K562 (cell line): ENCODE measurements at places on chromosomes 3 and 15. TPM values are rescaled to one million over a fixed set of nuclear protein-coding genes. Genes with fewer than 3 reads are reported as not detected.

The ADCY5 gene
- 0.13 TPM in 1 of 2 replicates, not detected in the other for total RNA-seq

DNA sequence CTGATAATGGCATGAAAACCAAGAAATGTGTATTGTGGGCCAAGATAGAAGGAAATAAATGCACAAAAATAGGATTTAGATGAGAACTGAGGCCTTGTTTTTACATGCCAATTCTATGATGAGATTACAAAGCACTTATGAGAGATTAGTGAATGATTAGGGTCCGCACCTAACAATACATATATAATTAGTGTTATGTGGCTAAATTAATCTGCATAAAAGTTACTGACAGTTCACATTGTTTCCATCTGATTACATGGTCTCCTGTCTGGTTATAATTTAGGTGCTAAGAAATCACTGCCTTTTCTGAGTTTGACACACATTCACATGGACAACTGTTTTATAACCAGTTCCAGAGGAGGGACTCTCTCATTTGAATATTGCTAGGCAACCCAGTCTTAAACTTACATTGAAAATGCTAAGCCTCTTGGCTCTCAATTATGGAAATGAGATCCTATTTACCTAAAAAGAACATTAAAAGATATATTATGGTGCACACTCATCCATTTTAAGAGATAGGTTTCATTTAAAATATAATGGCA, 117.0 kb upstream of the ARL6 start:
- DNase-seq = no peak

DNA sequence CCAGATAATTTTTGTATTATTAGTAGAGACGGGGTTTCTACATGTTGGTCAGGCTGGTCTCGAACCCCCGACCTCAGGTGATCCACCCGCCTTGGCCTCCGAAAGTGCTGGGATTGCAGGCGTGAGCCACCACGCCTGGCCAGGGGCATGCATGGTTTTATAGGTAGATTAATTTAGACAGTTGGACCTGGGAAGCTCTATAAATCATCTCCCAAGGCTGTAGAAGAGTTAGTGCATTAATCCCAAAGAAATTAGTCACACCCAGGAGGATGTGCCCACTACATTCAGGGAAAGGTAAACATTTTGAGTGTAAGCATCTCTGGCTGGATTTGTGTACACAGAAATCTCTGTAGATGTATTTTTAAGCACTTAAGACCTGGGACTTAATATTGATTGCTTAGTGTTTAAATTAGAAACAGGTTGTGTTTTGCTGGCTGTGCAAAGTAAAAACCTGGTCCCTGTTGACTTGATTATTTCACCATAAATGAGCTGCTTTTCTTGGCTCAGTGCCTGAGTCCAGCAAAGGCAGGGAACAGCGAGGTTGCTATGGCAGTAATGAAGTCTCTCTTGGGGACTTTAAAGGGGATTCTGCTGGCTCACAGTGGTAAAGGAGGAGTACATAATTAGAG, 19.2 kb downstream of the EXOSC7 start:
- DNase-seq = no peak

- DNase-seq = no peak
Measured at GRCh38 chr15:92637626-92638025, 17.9 kb downstream of the FAM174B start.

The MYO5A gene
- 0.65 and 0.82 TPM in 2 replicates for total RNA-seq

DNA sequence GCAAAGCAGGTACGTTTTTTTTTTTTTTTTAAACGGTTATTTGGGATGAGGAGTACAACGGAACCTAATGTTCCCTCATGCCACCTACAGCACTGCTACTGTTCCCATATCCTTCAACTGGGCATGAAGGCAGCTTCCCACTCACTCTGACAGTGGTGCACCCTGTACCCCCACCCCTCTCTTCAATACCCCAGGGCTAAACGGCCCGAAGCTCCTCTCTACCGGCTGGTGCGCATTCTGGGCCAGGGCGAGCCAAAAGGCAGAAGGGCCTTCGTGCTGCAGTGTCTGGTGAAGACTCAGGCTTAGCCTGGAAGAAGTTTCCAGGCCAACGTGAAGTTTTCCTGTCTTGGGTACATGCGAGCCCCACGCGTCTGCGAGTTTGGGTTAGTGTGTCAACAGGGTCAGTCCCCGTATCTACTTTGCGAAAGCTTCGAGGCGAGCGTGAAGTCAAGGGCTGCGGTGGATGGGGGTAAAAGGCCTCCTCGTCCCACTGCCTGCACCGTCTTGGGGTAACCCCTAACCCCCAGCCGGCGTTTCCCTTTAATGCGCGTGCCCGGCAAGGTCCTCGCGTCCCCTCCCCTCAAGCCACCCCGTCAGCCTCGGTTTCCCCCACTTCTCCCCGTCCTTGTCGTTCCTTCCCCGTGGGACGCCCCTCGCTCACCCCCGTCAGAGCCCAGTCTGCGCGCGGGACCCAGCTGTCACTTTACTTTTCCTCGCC, 765 bp upstream of the UBE2E2 start:
- peak; percentile 10 for DNase-seq

- peak; percentile 12 for DNase-seq
Measured at GRCh38 chr3:130789782-130790322, 43.2 kb upstream of the PIK3R4 start.

GRCh38 chr15:67003586-67003985, 61.8 kb upstream of the SMAD3 start:
- no peak for DNase-seq

The GHSR gene
- total RNA-seq = not detected in 2 replicates

- peak; percentile 48 for DNase-seq
Measured at GRCh38 chr15:64144565-64145281, 6.8 kb upstream of the SNX22 start.

GRCh38 chr3:174639406-174639805, 219.7 kb upstream of the NAALADL2 start:
- DNase-seq = no peak

DNA sequence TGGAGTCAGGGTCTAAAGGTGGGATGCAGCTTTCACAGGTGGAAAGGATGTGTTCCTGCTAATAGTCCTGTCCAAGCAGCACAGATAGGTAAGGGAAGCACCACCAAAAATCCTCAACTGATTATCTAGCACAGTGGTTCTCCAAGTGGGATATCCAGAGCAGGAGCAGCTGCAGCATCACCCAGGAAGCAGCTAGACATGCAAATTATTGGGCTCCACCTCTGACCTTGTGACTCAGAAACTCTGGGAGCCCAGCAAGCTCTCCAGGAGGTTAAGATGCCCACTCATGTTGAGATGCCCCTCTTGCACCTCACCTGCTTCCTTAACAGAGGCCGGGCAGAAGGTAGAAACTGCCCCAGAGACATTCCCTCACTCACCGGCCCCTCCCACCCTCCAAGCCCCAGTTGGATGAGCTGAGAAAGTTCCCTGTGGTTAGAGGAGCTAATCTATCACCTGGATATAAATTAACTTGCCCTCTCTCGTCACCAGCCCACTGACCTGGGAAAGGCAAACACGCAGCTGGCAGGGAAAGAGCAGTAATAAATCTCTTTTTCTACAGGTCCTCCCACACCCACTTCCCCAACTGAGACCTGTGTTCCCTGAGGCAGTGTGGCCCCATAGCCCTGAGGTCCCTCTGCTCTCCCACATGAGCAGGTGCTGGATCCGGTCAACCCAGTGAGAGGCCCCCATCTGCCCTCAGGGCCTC, 39.3 kb downstream of the ADCY5 start:
- no peak for DNase-seq

The MYL3 gene
- not detected in 2 replicates for total RNA-seq

The PAK6 gene
- 0.20 and 0.47 TPM in 2 replicates for total RNA-seq

The STARD5 gene
- total RNA-seq = 3.1 and 3.6 TPM in 2 replicates

DNA sequence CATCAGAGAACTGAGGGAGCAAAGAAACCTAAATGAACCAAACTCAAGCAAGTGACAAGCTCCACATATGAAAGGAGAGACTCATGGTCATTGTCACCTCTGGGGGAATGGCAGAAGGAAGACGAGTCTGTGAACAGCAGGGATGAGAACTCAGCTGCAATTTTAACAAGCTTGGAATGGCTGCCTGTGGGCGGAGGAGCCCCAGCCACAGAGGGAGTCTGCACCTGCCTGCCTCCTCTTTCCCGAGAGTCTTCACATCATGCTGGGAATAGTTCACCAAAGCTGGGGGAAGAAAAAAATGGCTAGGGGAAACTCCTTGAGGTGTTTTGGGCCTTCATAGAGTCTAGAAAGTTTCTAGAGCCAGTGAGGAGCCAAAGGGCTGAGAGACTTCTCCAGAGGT, 21.3 kb upstream of the BHLHE40 start:
- DNase-seq = no peak

The IGDCC3 gene
- total RNA-seq = 0.07 TPM in 1 of 2 replicates, not detected in the other

GRCh38 chr3:142625153-142625440, 28.9 kb downstream of the PLS1 start:
- DNase-seq = no peak

DNA sequence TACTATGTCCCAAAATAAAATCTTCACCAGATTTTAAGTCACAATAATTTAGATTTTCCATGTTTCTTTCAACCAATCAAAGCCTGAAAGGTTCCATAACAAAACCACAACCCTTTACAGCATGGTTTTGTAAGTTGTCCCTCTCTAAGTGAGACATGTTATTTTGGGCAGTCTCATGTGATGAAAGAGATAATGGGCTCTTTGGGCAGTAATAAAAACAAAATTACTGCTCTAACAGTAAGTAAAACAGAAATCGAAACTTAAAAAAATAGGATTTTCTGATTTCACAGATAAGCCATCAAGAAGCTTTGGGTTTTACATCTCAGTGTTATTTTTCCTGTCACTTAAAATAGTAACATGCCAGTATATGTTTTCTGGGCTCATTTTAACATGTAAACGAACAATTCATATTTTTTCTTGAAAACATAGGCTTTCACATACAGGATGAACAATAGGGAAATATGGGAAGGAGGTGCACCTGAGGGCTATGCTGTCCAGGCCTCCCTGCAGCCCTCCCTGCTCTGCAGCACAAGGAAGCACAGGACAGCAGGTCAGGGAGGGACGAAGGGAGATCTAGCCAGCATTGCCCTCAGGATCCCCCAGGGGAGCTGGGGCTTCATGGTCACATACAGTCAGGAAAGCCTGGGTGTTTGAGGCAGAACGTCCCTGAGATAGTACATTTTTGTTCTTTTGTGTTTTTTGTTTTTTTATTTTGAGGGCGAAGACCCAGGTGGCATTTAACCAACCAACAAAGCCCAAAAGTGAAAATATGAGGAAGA, 157.4 kb downstream of the SHOX2 start:
- DNase-seq = no peak

- DNase-seq = no peak
Measured at GRCh38 chr15:61541516-61541915, 312.4 kb upstream of the RORA start.
